ENCODE measurements at places on chromosomes 4 and X.

DNA sequence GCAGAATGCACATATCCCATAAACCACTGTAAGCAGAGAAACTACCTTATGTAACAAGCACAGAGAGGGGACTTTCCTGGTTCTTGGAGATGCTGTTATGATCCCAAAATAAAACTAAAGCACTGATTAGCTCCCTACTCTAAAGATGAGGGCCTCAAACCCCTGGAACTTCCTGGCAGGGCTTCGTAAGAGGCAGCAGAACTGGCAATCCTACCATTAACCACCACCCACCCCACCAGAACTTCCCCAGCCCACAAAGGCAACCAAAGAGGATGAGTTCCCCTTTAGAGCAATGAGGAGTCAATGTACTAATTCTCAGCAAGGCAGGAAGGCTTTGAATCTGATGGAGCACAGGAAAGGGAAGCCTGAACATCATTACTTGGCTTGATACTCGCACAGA lies 436.5 kb upstream of the FRG1 start:
- no peak for DNase-seq

- peak; percentile 67 for DNase-seq
Observed at GRCh38 chr4:122045533-122045932, 93.7 kb upstream of the TRPC3 start.

- DNase-seq, result no peak
Observed at GRCh38 chr4:70734168-70734954, 12.6 kb downstream of the RUFY3 start.

DNA sequence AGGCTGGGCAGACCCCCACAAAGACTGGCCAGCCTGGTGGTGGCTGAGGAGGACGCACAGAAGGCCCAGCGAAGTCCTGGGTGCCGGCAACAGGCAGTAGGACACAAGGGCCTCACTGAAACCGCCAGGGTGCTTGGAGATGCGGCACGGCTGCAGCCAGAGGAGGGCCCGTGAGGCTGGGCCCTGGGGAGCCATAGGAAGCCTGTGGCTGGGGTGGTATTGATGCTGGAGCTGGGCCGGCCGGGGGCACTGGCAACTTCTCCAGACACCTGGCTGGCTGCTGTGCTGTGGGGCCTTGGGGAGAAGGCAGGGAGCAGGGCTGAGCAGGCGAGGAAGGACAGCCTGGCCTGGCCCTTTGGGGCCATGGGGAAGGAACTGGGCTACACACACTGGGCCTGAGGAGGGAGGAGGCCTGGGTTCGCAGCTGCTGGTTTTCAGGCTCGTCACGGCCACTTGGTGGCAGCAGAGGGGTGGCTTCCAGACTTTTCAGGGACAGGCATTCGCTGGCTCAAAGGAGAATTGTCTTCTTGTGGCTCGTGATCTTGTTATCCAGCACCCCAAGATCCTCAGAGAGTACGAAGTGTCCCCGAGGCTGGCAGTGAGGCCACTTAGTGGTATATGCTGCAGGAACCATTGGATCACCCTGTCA lies 37.2 kb downstream of the ATP2B3 start:
- DNase-seq, result peak; percentile 9

GRCh38 chrX:148567779-148568178 lies 67.4 kb downstream of the AFF2 start:
- DNase-seq, result no peak

DNA sequence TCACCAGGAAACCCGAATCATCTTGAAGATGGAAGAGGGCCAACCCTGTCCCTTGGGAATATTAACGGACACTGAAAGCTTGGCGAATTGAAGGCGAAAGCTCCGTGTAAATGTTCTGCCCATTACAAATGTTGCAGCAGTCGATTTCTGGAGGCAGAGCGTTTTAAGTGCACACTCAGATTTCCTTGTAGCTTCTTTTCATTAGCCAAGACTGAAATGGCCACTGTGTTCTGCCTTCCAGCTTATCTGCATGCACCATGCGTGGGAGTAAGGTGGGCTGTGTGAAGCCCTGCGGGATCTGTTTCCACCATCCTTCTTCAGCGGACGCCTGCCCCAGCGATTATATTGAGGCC lies 1.3 kb downstream of the SMIM20 start:
- DNase-seq, result no peak

DNA sequence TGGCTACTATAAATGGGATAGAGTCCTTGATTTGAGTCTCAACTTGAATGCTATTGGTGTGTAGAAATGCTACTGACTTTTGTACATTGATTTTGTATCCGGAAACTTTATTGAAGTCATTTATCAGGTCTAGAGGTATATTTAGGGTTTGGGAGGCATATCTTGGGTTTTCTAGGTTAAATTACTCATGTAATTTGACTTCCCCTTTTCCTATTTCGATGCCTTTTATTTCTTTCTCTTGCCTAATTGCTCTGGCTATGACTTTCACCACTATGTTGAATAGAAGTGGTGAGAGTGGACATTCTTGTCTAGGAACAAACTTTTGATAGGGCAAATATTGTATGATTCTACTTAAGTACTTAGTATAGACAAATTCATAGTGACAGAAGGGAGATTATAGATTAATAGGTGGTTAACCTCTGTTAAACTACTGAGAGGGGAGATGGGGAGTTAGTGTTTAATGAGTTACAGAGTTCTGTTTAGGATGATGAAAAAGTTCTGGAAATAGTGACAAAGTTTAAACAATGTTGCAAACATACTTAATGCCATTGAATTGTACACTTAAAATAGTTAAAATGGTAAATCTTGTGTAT lies 22.8 kb upstream of the HSPA4L start:
- DNase-seq, result no peak

- DNase-seq, result no peak
Observed at GRCh38 chr4:123675567-123675966, 279.0 kb downstream of the SPRY1 start.

DNA sequence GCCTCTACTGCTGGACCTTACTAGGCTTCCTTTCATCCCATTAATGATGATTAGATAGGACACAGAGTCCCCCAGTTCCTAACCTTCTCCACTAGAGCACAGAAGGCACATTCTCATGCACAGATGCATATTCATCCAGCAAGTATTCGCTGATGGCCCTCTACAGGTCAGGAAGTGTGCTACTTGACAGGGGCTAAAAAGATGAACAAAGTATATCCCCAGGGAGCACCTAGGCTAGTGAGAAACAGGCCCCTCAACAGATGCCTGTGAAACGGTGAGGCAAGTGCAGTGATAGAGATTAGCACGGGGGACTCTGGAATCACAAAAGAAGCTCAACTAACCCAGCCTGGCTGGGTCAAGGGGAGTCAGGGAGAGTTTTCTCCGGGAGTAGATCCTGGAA lies 95.8 kb downstream of the MGST2 start:
- no peak for DNase-seq

- no peak for DNase-seq
Observed at GRCh38 chr4:36183232-36183631, 61.1 kb downstream of the ARAP2 start.

- no peak for DNase-seq
Observed at GRCh38 chr4:56320293-56320692, 67.0 kb downstream of the AASDH start.

- DNase-seq, result no peak
Observed at GRCh38 chrX:133306316-133306715, 88.2 kb upstream of the TFDP3 start.

GRCh38 chr4:187125062-187125461 lies 401.4 kb upstream of the FAT1 start:
- no peak for DNase-seq

DNA sequence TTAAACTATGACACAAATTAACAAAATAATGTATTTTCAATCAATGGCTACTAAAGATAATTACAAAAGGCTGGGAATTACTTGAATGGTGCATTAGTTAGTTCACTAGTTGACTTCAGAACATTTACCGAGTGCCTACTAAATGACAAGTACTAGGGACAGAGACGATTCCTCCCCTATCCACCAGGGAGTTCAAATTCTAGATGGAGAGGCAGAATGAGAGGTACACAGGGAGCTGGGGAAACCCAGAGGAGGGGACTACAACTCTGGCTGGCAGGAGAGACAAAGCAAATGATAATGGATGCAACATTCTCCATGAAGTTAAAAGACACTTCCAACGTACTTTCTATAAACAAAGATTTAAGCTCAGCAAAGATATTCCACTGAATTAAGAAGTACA lies 43.1 kb upstream of the MCF2 start:
- DNase-seq, result no peak

- no peak for DNase-seq
Observed at GRCh38 chr4:53421791-53422190, 44.4 kb downstream of the FIP1L1 start.

- DNase-seq, result no peak
Observed at GRCh38 chrX:115449742-115450141, 111.2 kb upstream of the PLS3 start.

GRCh38 chr4:184802697-184803015 lies 23.1 kb downstream of the ACSL1 start:
- no peak for DNase-seq

DNA sequence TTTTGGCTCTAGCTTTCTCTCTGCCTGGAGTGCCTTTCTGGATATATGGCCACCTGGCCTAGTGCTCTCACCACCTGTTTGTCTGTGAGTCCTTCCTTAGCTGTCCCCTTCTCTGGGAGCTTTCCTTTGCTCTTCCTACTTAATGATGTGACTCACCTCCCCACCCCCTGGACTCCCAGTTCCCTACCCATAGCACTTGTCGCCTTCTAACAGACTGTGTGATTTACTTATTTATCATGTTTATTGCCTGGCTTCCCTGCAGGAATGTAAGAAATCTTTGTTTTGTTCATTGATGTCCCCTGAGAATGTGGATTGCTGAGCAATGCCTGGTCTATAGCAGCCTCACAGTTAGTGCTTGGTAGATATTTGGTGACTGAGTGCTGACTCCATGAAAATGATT lies 18.9 kb downstream of the ADD1 start:
- DNase-seq, result no peak

- DNase-seq, result no peak
Observed at GRCh38 chrX:17028356-17028755, 81.9 kb downstream of the REPS2 start.

DNA sequence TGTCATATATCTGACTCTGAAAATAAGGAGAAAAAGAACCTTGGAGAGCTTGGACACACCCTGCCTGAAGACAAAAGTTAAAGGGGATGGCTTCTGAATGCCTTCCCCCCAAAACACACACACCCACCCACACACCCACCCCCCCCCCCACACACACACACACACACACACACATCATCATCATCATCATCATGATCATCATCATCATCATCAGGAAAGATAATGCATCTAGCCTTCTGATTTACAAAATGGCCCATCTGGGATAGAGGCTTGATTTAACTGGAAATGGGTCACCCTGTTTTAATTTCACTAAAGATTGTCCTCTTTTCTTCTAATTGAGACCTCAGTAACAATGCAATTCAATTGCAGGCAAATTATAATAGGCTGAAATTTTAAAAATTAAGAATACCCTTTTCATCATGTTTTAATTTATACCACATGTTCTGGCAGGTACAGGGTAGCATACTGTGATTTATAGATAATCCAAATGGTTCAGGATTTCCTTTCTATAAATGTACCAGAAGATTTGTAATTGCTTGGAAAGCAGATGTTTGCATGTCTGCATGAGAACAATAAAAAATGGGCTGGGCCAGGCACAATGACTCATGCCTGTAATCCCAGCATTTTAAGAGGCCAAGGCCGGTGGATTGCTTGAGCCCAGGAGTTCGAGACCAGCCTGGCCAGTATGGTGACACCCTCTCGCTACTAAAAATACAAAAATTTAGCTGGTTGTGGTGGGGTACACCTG lies 56.5 kb downstream of the TRIM2 start:
- DNase-seq, result no peak

- peak; percentile 40 for DNase-seq
Observed at GRCh38 chrX:136827026-136827425, 46.3 kb upstream of the ARHGEF6 start.

- no peak for DNase-seq
Observed at GRCh38 chr4:18021470-18021719, 160 bp downstream of the LCORL start.

GRCh38 chr4:150250293-150250997 lies 172.2 kb downstream of the DCLK2 start:
- DNase-seq, result no peak

- DNase-seq, result no peak
Observed at GRCh38 chr4:27040356-27040755, 179.7 kb downstream of the STIM2 start.

DNA sequence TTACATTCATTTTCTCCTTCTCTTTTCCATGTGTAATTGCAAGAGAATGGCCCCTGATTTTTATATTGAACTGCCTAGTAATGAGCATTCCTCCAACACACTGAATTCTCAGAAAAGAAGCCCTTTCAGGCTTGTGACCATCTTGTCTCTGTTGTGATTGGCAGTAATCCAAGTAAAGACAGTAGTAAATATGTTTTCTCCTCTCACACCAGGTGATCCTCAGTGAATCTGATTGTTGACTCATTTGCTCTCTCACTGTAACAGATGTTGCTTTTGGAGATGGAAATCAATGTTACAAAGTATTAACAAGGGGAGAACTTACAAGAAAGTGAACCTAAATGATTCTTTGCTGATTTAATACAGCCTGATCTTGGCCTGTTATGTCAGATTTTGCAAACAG lies 271.0 kb downstream of the AFF2 start:
- DNase-seq, result no peak

GRCh38 chr4:88653371-88653946 lies 44.2 kb downstream of the NAP1L5 start:
- no peak for DNase-seq

DNA sequence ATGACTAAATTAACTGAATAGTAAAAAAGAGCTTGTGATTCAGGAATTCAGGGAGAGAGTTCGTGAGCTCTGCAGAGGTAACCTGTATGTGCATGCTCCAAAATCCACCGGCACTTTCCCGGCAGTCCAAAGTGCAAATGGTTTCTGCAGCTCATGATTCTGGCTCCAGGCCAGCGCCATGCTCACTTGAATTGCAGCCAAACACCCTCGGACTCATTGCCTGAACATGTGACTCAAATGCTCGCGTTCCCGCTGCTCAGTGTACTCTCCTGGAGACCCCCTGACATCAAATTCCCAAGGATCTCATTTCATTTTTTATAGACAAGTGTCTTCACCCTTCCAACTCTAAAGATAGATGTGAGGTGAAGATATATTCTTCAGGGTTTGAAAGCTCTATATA lies 44.1 kb upstream of the SH3RF1 start:
- peak; percentile 7 for DNase-seq

DNA sequence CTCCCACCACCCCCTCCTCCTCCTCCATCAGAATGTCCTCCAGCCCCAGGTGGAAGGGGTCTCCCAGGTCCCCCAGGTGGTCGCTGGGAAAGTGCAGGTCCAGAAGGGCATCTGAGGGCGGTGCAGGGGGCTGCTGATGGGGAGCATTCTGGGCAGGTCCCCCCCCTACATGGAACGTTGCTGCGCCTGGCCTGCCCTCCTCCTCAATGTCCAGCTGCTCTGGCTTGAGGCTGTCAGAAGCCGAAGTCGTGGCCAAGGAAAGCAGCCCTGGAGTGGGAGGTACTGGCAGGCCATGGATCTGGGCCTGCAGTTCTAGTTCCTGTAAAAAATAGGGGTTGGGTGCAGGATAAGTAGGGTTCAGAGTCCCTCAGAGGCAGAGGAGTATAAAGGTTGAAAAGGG lies 12.9 kb downstream of the TFE3 start:
- no peak for DNase-seq

GRCh38 chrX:43592597-43592996 lies 63.5 kb upstream of the MAOA start:
- DNase-seq, result no peak

GRCh38 chr4:48103483-48104139 lies 30.4 kb downstream of the TXK start:
- no peak for DNase-seq

- DNase-seq, result peak; percentile 13
Observed at GRCh38 chr4:44983083-44983482, 256.7 kb upstream of the GNPDA2 start.

Measured in NCI-H748 treated with DMSO at 0.1 percent for 48 hours (cell line).